ENCODE measurements at places on chromosomes 1 and 21.

- DNase-seq: no peak
Observed at GRCh38 chr1:241507189-241507863, 12.2 kb downstream of the FH start.

DNA sequence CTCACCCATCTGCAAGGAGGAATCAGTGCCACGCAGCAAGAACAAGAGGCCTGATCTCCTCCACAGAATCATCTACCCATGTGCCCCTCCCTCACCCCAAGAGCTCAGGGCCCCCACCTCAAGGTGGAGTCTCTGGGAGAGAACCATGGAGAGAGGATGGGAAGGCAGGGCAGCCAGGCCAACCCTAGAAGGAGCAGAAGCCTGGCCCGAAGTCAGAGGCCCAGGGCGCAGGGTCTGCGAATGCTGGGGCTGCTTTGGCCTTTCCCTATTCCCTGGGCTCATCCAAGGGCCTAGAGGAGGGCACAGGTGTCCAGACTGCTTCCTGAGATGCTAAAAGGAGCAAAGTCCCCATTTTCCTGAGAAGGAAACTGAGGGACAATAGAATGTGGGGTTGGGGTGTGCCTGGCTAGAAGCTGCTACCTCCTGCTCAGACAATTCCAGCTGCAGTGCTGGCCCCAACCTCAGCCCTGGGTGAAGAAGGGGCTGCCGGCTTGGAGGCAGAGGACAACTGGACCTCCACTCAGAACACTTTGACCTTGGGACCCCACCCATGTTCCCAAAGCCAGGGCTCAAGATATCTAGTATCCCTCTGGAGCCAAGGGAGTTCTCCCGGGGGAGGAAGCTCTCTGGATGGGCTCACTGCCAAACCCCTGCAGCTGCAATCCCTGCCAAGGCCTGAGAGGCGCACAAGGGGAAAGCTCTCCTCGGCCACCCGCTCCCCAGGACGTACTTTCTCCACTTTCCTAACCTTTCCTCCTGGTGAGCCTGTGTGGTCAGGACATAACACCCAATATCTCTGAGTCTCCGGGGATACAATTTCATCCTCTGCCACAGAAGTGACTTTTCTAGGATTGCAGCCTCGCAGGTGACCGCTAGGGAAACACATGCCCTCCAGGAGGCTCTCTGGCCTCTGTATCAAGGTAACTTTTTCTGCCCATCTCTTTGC lies 16.6 kb upstream of the LEMD1 start:
- no peak for DNase-seq

DNA sequence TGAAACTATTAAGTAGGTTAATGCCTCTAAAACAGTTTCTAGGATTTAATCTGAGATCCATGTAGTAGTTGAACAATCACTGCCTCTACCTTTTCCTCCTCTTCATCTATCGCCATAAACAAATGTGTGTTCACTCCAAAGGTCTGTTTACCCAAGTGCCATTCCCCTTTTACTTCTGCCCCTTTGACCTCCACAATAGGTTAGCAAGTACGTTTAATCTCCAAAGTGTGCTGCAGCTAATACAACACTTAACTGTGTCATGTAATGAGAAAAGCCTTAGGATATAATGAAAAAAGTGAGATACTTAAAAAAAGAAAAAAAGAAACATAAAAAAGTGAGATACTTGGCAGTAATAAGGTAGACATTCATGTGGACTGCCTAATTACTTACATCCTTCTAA lies 28.2 kb downstream of the GPBP1L1 start:
- DNase-seq: no peak

GRCh38 chr1:112337028-112337531 lies 58.9 kb upstream of the CTTNBP2NL start:
- DNase-seq: peak; percentile 25

DNA sequence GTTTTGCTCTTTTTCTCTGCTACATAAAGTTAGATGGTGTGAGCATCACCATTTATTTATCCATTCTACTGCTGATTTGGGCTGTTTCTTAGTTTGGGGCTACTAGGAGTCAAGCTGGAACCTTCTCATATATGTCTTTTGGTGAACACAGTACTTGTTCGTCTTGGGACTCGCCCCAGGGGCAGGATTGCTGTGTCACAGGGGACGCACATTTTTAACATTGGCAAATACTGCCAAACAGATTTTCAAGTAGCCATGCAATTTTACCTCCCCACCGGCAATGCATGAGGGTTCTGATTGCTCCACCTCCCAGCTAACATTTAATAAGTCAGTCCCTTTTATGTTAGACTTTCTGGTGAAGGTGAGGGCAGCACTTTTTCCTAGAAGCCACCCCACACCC lies 7.5 kb upstream of the IFFO2 start:
- no peak for DNase-seq

GRCh38 chr21:32200029-32200428 lies 78.8 kb downstream of the MIS18A start:
- DNase-seq: no peak

GRCh38 chr21:30447056-30447455 lies 7.0 kb downstream of the KRTAP15-1 start:
- no peak for DNase-seq

DNA sequence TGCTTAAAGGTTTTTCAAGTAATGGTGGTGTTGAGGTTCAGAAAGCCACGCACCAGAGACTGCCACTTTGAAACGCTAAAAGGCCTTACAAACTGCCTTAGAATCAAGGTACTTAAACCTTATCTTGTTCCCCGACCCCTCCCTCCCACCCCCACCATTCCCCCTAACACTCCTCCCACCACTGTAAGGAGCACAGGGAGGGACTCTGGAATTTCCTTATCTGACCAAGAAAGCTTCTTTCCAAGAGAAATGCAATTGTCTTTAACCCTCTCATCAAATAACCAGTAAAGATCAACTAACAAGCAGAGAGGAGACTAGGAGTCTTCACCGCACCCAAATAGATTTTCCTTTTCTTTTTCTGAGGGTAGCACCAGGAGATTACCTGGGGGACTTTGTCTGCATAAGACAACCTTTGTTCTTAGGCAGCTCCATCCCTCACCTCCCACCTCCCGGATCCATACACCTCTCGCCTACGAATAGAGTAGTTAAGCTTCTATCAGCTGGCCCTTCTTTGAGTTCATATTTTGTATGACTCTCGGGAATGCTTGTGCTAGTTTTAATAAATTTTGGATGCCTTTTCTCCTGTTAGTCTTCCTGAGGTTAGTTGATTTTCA lies 137.7 kb upstream of the ADGRL2 start:
- no peak for DNase-seq

GRCh38 chr1:248901578-248901977 lies 4.5 kb upstream of the PGBD2 start:
- DNase-seq: no peak

DNA sequence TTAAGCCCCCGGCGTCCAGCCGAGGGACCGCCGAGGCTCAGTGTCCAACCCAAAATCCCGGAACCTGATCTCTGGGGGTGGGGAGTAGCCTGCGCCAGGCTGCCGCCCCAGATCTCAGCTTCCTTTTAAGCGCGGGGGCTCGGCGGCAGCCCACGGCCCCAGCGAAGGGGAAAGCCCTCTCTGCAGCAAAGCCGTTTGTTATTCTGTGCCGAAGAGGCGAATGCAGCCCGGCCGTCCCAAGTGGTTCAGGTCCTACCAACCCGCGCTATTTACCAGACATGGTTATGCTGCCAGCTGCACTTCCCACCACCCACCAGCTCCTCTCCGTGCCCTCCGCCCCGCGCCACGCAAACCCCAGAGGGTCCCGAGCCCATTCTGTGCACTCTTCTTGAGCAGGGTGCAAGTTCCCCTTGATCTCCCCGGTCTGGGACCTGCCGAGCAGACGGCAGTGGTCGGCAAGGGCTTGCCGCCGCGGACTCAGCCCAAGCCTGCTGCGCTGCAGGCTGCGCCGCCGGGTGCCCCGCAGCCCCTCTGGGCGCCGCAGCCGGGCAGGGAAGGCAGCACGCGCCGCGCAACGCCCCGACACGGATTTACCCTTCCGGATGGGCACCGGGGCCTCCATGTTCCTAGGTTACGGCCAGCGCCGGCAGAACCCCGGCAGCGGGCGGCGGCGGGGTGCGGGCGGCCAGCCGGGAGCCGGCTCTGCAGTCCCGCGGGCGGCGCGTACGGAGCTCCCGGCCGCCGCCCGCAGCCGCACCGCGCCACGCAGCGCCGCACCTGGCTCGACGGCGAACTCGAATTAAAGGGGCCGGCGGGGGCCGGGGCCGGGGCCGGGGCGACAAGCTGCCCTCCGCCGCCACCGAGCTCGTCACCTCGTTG lies 738 bp upstream of the KCNA2 start:
- DNase-seq: peak; percentile 42

GRCh38 chr21:14572204-14572780 lies 26.2 kb upstream of the SAMSN1 start:
- no peak for DNase-seq

DNA sequence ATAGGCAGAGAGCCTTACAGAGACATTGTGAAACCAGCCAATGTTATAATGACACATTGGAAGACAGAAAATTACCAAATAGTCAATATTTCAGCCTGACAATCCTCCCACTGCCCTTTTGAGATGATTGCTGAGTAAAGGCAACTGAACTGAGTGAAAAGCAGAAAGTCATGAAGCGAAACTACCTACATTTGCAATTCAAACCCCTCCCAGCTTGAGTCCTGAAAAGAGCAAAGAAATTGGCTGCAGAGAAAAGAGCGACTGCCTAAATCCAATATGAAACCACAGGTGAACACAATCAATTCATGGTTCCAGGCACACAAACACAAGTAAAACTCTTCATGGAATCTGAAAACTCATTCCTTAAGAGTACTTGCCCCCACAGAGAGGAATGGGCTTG lies 143.4 kb upstream of the CHRM3 start:
- DNase-seq: no peak

GRCh38 chr1:234309598-234310459 lies 63.4 kb upstream of the COA6 start:
- DNase-seq: peak; percentile 4

DNA sequence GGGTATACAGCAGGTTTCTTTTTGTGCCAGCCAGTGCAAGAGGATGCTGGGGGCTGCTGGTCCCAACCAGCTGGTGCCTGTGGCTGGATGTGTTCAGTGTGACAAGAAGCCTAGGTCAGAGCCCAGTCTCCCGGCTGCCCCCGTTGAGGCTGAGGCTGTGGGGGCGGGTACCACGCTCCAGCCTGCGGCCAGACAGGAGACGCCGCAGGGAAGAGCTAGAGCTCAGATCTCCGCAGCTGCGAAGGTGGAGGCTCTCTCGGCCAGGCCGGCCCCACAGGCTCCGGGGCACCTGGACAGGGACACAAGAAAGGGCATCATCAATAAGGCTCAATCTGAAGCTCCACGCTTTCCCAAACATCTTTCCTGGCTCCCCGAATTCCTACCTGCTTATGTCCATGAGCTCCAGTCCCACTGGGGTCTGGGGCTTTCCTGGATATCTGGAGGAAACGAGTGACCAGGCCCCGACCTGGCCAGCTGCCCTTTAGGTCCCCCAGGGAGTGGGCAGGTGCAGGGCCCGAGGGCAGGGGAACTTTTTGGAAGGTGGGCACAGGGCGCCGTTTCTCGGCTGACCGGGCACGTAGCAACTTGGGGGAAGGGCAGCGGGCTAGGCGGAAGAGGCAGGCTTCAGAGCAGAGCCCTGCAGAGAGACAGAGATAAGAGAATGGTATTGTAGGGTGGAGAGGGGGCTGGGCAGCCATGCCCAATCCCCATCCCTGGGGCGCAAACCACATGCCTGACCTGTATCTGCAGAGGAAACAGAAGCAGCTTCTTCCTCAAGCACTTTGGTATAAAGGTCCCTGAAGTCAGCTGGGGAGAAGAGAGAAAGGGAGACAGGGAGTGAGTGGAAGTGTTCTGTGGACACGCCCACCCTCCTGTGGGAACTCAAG lies 7.4 kb downstream of the ENTREP3 start:
- no peak for DNase-seq

- DNase-seq: no peak
Observed at GRCh38 chr1:246425139-246425794, 81.8 kb downstream of the SMYD3 start.

DNA sequence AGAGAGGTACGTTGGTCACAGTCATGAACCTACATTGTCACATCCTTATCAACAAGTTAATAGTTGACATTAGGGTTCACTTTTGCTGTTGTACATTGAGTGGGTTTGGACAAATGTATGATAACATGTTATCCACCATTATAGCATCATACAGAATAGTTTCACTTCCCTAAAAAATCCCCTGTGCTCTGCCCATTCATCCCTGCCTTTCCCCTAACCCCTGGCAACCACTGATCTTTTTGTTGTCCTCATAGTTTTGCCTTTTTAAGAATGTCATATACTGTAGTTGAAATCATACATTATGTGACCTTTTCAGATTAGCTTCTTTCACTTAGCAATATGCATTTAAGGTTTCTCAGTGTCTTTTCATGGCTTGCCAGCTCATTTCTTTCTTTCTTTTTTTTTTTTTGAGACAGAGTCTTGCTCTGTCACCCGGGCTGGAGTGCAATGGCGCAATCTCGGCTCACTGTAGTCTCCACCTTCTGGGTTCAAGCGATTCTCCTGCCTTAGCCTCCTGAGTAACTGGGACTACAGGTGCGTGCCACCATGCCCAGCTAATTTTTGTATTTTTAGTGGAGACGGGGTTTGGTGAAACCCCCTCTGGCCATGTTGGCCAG lies 50.6 kb downstream of the UCK2 start:
- no peak for DNase-seq

DNA sequence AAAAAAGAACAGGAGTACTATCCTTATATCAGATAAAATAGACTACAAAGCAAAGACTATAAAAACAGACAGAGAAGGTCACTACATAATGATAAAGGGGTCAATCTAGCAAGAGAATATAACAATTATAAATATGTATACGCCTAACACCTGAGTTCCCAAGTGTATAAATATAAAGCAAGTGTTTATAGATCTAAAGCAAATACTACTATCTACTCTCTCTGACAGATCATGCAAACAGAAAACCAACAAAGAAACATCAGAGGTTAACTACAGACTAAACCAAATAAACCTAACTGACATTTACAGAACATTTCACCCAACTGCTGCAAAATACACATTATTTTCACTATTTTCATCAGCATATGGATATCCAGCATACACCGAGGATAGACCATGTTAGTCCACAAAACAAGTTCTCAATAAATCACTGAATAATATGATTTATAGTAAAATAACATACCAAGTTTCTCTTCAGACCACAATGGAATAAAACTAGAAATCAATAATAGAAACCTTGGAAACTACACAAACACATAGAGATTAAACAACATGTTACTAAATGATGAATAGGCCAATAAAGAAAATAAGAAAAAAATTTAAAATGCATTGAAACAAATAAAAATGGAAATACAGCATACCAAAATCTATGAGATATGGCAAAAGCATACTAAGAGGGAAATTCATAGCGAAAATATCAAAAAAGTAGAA lies 22.7 kb downstream of the UCHL5 start:
- peak; percentile 29 for DNase-seq

GRCh38 chr1:208737922-208738321 lies 493.7 kb upstream of the PLXNA2 start:
- no peak for DNase-seq

DNA sequence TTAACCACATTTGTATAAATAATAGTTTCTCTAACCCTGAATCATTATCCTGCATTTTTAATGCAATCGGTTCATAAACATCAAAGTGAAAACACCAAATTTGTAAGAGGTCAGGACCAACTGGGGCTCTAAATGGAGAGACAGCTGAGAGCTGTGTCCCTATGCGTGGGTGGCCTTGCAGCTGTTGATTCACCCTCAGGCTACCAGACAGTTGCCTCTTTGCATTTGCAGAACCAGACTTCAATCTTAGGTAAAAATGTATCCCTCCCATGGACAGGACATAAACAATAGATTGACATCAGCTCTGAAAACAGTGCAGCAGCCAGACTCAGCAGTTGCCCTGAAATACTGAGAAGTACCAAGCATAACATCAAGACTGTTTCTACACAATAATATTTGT lies 8.8 kb upstream of the TGFB2 start:
- DNase-seq: no peak
